ENCODE measurements at places on chromosomes 4 and X. TPM values are rescaled to one million over a fixed set of nuclear protein-coding genes. Genes with fewer than 3 reads are reported as not detected.
A peak's percentile ranks its signal among the peaks of the same experiment; 100 is the strongest.

GRCh38 chrX:103099691-103100090 lies 6.7 kb upstream of the NXF3 start:
- DNase-seq = no peak
- no peak overlapping the region for H3K4me3 ChIP-seq
- H3K36me3 ChIP-seq = no peaks in the 10 kb centered on the region

Gene TLR1
- 29.7 TPM for total RNA-seq

DNA sequence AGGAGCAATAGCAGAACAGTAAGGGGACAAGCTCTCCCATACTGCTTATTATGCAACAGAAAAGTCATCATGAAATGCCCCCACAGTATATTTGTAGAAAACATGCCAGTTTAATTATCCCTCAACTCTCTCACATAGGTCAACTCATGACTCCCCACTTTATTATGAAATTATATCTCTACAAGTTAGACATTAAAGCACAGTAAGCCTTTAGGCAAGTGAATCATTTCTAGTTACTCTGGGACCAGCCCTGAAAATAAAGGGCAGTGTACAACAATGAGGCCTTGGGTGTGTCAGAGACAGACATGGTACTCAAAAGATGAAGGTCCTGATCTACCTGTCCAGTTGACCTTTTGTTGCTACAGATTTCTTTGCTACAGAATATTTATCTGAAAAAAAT lies 191.9 kb downstream of the FBXW7 start:
- H3K4me1 ChIP-seq = no peaks in the 10 kb centered on the region
- no peaks in the 10 kb centered on the region for H3K36me3 ChIP-seq
- no peak overlapping the region for H3K4me3 ChIP-seq
- DNase-seq = no peak
- no peak overlapping the region for H3K27ac ChIP-seq

Gene BRS3
- not detected for total RNA-seq

Gene CSAG3
- total RNA-seq = not detected

DNA sequence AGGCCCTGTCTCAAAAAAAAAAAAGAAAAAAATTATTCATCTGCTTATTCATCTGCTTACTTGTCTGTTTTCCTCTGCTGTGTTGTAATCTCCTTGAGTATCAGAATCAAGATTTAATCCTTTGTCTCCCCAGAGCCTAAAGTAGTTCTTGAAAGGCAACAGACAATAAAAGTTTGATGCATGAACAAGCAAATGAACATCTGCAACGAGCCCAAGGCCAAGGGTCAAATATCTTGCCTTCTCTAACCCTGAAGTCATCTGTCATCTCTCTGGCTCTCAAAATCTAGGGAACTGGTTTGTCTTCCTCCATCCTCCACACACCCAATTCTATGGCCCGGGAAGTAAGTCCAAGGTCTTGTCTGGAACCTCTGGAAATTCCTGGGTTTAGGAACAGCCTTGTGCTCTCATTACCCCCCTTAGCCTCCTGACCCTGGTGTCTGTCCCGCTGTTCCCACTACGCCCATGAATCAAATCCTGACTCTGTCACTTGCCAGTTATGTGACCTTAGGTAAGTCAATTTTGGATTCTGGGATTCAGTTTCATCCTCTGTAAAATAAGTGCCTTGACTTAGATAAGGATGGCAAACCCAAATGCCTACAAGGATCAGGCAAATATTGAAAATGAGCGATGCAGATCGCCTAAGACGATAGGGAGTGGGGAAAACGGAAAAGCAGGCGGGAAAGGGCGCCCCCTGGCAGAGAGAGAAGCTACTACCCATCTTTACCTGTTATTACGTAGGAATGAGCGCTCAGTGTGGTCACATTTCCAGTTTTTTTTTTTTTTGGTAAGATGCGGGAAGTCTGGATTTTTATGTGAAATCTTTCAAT lies 102.7 kb upstream of the DHX15 start:
- DNase-seq = no peak
- no peak overlapping the region for H3K27ac ChIP-seq
- H3K4me3 ChIP-seq = no peak overlapping the region
- no peaks in the 10 kb centered on the region for H3K36me3 ChIP-seq

GRCh38 chr4:45554423-45554822 lies 569.4 kb downstream of the GABRG1 start:
- H3K36me3 ChIP-seq = no peaks in the 10 kb centered on the region
- H3K4me1 ChIP-seq = no peaks in the 10 kb centered on the region
- no peak overlapping the region for H3K4me3 ChIP-seq
- no peak for DNase-seq
- H3K27ac ChIP-seq = no peak overlapping the region
- H3K27me3 ChIP-seq = no peaks in the 10 kb centered on the region

DNA sequence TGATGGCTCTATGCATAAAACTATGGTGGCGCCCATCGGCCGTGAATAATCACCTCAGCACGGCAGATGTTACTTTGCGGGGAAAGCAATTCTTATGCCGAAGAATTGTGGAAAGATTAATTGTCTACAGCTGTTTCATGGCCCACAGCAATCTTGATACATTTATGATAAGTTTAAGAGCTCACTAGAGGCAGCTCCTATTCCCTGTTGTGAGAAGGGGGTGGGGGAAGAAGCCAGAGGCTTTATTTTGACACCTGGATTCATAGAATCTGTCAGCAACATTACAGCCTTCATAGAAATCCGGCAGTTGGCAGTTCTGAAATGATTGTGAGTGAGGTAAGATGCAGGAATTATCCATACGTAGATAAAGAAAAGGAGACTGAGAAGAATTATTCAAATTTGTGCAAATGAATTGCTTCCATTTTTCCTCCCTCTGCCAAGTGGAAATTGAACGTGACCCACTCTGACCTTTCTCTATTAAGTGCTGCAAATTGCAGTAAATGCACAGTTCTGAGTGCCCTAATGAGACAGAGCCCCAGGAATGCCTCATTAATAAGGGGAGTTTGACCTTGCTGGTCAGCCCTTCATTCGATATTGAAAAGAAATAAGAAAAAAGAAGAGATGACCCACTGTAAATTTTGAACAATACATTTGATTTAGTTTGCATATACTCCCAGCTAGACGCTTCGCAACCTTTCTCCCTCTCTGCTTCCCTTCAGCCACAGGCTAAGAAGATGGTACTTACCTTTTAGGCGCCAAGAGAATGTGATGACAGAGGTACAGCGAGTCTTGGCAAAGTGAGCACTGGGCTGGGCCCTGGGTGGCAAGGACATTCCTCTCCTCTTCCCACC lies 188.8 kb downstream of the GPAT3 start:
- no peak overlapping the region for H3K4me3 ChIP-seq
- DNase-seq = no peak

DNA sequence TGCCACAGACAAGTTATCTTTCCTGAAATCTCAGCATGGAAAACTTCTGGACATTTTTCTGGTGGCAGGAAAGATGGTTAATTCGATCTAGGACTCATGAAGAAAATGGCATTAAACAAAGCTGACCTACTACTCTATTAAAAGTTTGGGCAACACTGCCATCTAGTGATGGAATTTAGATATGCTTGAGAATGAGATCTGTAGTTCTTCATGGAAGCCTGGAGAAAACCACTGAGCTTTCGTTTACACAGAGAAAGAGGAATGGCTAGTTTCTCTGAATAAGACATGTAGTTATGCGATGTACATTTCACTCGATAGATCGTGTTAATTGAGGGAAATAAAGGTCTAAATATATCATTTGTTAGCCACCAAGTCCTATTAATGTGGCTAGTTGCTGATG lies 51.7 kb upstream of the CHRDL1 start:
- DNase-seq = no peak
- H3K4me3 ChIP-seq = no peak overlapping the region
- no peaks in the 10 kb centered on the region for H3K4me1 ChIP-seq
- no peaks in the 10 kb centered on the region for H3K27me3 ChIP-seq

GRCh38 chr4:54226404-54227255 lies 2.5 kb upstream of the PDGFRA start:
- H3K4me1 ChIP-seq = no peaks in the 10 kb centered on the region
- peak; percentile 85 for DNase-seq
- H3K4me3 ChIP-seq = peak overlapping the region; percentile 40
- H3K36me3 ChIP-seq = no peaks in the 10 kb centered on the region
- no peaks in the 10 kb centered on the region for H3K27me3 ChIP-seq

Gene POF1B
- total RNA-seq = 0.33 TPM

Gene FLNA
- 4,329 TPM for total RNA-seq

Data from aorta (tissue), 5 donors.